ENCODE measurements at places on chromosomes 5 and 9.

GRCh38 chr5:119335261-119335677, 20.6 kb upstream of the TNFAIP8 start:
- no peak for DNase-seq

DNA sequence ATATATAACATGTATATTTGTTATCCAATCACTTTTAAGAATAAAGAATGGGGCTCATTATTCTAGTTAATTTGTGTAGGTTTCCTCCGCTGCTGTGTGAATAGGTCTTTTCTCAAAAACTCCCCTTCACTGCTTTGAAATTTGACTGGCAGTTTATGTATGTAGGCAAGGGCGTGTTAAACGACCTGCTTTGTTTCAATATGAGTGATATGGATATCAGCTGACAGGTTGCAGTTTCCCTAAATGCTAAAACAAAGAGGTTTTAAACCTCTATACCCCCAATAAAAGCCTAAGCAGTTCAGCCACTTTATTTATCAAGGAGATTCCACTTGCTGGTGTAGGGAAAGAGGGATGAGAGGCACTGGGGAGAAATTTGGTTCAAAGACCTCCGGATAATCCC, 159.6 kb downstream of the TMEM167A start:
- DNase-seq: no peak

DNA sequence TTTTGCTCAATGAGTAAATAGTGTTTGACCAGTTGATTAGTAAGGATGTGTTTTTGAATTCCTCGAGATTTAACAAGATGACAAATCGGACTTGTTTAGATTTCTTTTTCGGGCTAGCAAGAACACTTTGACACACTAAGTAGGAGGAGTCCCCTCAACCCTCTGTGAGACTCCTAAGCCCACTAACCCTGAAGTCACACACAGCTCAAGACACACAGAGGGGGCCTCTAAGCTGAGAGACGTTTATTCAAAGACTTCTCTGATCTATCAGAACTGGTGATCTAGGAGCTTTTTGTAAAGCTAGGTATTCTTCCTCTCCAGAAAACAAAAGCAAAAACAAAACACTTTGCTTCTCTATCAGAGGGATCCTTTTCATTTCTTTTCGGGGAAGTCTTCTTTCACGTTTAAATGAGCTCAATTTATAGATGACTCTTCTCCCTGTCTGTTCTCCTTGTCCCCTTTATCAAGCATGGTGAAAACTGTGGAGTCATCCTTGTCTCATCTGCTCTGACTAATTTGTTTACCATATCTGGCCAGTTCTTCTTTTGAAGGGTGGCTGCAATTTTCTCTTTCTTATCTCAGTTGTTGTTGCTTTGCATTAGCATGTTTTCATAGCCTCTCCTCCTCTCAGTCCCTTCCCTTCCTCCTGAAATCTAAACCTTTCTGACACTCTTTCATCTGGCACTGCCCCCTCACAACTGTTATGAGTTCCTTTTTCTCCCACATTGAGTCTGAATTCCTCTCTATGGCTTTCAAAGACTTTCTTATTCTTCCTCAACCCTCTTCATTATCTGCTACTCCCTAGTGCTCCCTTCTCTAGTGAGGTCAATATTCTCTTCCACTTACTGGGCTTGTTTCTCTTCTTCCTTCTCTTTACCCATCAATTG, 68.5 kb upstream of the RAI14 start:
- DNase-seq: no peak

DNA sequence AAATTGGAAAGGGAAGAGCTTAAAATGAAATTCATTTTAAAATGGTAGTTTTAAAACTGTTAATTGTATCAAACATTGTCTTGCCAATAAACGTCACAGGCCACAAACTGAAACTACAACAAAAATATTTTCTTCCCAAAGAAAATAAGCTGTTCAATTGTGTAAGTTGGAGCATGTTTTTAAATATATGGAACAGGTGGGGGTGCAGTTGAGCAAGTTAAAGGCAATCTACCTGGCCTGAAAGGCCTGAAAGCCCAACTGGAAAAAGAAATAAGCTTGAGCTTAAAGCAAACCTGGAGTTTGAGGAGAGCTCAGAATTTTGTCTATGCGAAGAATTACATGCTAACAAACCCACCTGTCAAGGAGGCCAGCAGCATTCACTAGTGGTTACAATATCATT, 439.5 kb downstream of the ACTL7B start:
- peak; percentile 4 for DNase-seq

GRCh38 chr5:38426490-38426889, 130.0 kb downstream of the LIFR start:
- no peak for DNase-seq

GRCh38 chr9:120522032-120522431, 57.9 kb downstream of the CDK5RAP2 start:
- no peak for DNase-seq

DNA sequence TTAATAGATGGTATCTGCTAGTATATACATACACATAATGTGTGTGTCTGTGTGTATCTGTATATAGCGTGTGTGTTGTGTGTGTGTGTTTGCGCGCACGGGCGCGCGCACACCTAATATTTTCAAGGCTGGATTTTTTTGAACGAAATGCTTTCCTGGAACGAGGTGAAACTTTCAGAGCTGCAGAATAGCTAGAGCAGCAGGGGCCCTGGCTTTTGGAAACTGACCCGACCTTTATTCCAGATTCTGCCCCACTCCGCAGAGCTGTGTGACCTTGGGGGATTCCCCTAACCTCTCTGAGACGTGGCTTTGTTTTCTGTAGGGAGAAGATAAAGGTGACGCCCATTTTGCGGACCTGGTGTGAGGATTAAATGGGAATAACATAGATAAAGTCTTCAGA, 757 bp downstream of the FXN start:
- DNase-seq: no peak

- DNase-seq: no peak
Observed at GRCh38 chr5:131745703-131746102, 51.1 kb downstream of the FNIP1 start.

DNA sequence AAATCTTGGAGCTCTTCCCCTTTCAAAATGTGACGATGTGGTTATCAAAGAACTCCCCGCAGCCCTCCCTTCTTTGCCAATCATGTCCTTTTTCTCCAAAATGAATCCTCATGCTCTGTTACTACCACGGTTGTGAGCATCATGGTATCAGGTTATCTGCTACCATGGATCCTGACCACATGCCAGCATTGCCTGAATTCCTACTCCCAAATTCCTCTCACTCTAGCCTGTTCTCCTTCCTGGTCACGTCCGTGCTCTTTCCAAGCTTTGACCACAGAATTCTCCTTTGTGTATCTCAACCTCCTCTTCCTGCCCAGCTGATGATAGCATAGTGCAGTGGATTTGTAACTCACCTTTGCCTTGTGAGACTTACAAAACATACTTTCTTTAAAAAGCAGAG, 59.5 kb upstream of the FBXL7 start:
- DNase-seq: no peak

- DNase-seq: no peak
Observed at GRCh38 chr9:113536483-113537228, 73.1 kb downstream of the RGS3 start.
